Neuronal stem cell (in vitro differentiated cells): ENCODE measurements at places on chromosomes 13 and 19.
A peak's percentile ranks its signal among the peaks of the same experiment; 100 is the strongest.

GRCh38 chr13:46544208-46544607 lies 8.8 kb upstream of the LRCH1 start:
- no peak for DNase-seq
- no peaks in the 10 kb centered on the region for H3K27me3 ChIP-seq
- H3K36me3 ChIP-seq: no peaks in the 10 kb centered on the region
- H3K4me3 ChIP-seq: no peak overlapping the region
- H3K4me1 ChIP-seq: no peaks in the 10 kb centered on the region

- H3K27me3 ChIP-seq: no peaks in the 10 kb centered on the region
- H3K4me1 ChIP-seq: no peaks in the 10 kb centered on the region
- DNase-seq: no peak
- no peak overlapping the region for H3K4me3 ChIP-seq
Observed at GRCh38 chr19:30791088-30791487, 418.9 kb downstream of the ZNF536 start.

GRCh38 chr19:14350866-14351265 lies 30.4 kb upstream of the ADGRE5 start:
- DNase-seq: no peak
- peaks cover 2% of the 10 kb centered on the region for H3K4me1 ChIP-seq
- no peak overlapping the region for H3K4me3 ChIP-seq
- no peaks in the 10 kb centered on the region for H3K27me3 ChIP-seq
- no peak overlapping the region for H3K27ac ChIP-seq

GRCh38 chr13:98315902-98316301 lies 138.8 kb upstream of the RNF113B start:
- no peaks in the 10 kb centered on the region for H3K27me3 ChIP-seq
- peaks cover 2% of the 10 kb centered on the region for H3K36me3 ChIP-seq
- no peak overlapping the region for H3K4me3 ChIP-seq
- no peak overlapping the region for H3K27ac ChIP-seq

GRCh38 chr13:113216254-113217048 lies 7.0 kb downstream of the CUL4A start:
- peak; percentile 40 for DNase-seq
- H3K27ac ChIP-seq: peak overlapping the region; percentile 4
- H3K4me3 ChIP-seq: no peak overlapping the region
- H3K36me3 ChIP-seq: peaks cover 57% of the 10 kb centered on the region

GRCh38 chr13:110455941-110456340 lies 105.6 kb downstream of the RAB20 start:
- peak; percentile 55 for DNase-seq
- no peak overlapping the region for H3K4me3 ChIP-seq
- no peaks in the 10 kb centered on the region for H3K27me3 ChIP-seq
- peaks cover 6% of the 10 kb centered on the region for H3K36me3 ChIP-seq

- no peak overlapping the region for H3K27ac ChIP-seq
- DNase-seq: no peak
- H3K4me3 ChIP-seq: no peak overlapping the region
- H3K27me3 ChIP-seq: no peaks in the 10 kb centered on the region
Observed at GRCh38 chr13:100680131-100680530, 5.5 kb upstream of the TMTC4 start.

DNA sequence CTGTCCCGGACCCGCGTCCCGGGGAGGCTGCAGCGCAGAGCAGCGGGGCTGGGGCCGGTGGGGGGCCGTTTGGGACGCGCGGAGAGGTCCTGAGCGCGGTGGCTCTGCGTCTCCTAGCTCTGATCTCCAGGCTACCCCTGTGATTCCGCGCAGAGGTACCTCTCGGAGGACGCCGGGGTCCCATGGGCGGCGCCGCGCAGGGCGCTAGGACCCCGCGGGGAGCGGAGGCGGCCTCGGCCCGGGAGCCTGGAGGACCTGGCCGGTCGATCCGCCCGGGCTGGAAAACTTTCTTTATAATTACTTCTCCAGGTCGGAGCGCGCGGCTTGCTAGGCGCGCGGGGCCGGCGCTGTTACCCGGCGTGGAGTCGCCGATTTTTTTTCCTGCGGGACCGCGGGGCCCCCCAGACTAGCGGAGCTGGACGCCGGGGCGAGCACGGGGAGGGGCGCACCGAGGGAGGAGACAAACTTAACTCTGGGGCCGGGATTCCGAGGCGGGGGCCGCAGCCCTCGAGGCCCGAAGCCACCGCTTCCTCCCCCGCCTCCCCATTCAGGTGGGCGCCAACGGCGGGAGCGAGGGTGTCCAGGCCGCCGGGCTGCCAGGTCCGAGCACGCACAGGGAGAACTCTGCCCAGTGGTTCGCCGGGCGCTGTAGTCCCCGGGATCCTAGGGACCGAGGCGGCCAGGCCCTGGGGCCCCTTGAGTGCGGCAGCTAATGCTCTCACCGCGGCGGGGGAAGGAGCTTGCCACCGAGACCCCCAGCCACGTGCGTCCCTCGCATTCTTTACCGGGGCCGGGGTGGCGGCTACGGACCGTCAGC lies 848 bp upstream of the CEBPA start:
- peak overlapping the region; percentile 78 for H3K27ac ChIP-seq
- no peaks in the 10 kb centered on the region for H3K36me3 ChIP-seq
- peaks cover 14% of the 10 kb centered on the region for H3K27me3 ChIP-seq

DNA sequence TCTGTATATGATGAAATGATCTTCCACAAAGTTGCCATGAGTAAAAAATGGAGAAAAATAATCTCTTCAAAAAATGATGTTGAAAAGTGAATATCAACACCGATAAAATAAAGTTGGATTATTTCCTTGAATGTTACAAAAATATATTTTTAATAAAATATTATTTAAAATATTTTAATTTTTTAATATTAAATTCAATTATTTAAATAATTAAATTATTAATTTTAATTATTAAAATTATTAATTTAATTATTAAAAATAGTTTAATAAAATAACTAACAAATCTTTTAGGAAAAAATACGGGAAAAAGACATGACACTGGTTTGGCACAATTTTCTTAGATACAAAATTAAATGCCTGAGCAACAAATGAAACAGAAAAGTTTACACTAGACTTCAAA lies 21.3 kb downstream of the ZNF626 start:
- H3K4me1 ChIP-seq: no peaks in the 10 kb centered on the region
- H3K27me3 ChIP-seq: no peaks in the 10 kb centered on the region
- no peak for DNase-seq

- no peak for DNase-seq
- H3K4me1 ChIP-seq: peaks cover 20% of the 10 kb centered on the region
- H3K27me3 ChIP-seq: no peaks in the 10 kb centered on the region
- H3K36me3 ChIP-seq: no peaks in the 10 kb centered on the region
Observed at GRCh38 chr13:24063281-24063877, 97.1 kb upstream of the SPATA13 start.

DNA sequence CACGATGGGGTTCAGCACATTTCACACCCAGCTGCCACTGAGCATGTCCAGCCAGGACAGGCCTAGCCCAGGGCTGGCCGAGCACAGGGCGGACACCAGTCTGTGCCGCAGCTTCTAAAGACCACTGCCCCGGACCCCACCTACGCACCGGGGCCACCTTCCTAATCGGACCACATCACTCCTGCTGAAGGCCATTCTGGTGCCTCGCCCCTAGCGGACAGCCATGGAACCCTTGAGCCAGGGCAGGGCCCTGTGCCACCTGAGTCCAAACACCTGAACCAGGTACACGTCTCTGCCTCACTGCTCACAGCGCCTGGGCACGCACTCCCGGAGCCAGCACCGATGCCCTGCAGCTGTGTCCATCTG lies 8.4 kb upstream of the C13orf46 start:
- no peak overlapping the region for H3K4me3 ChIP-seq
- DNase-seq: no peak
- H3K36me3 ChIP-seq: peaks cover 12% of the 10 kb centered on the region
- no peaks in the 10 kb centered on the region for H3K27me3 ChIP-seq
- H3K4me1 ChIP-seq: peaks cover 2% of the 10 kb centered on the region

- no peak for DNase-seq
- no peak overlapping the region for H3K4me3 ChIP-seq
- peaks cover 2% of the 10 kb centered on the region for H3K4me1 ChIP-seq
Observed at GRCh38 chr13:27266917-27267316, 3.7 kb upstream of the RASL11A start.

GRCh38 chr19:33344573-33344925 lies 29.0 kb upstream of the CEBPG start:
- peaks cover 1% of the 10 kb centered on the region for H3K4me1 ChIP-seq
- no peak overlapping the region for H3K27ac ChIP-seq
- no peak for DNase-seq
- no peak overlapping the region for H3K4me3 ChIP-seq
- no peaks in the 10 kb centered on the region for H3K27me3 ChIP-seq

DNA sequence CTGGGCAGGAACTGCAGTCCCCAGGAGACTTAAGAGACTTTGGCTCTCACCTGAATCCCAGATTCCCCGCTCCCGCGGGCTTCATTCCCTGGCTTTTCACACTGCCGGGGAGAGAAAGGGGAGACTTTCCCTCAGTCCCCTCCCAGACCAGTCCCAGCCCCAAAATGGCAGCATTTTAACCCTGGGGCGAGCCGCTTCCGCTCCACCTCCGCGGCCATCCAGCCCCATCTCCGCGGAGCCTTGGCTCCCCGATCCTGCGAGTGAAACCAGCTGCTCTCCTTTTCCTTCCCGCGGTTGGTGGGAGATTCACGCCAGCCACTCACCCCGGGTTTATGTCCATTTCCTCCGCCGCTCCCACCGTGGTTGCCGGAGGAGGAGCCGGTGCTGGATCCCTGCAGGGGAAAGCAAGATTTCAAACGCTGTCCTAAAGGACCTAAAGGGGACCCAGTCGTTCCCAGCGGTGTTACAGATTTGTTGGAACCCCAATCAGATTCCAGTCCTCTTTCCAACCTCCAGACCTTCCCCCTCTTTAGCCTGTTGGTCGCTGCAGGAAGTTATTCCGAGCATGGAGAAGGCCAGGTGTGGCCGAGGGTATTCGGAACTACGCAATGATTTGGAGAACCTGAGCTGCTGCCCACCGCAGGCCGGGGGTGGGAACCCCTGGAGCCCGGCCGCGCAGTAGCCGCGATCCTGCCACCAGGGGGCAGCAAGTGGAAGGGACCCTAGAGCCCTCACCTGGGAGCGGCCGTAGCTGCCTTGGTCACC lies 3.4 kb downstream of the DMKN start:
- peak overlapping the region; percentile 63 for H3K27ac ChIP-seq
- peak overlapping the region; percentile 81 for H3K4me3 ChIP-seq
- H3K36me3 ChIP-seq: peaks cover 5% of the 10 kb centered on the region
- H3K27me3 ChIP-seq: peaks cover 3% of the 10 kb centered on the region
- H3K4me1 ChIP-seq: peaks cover 3% of the 10 kb centered on the region
- DNase-seq: peak; percentile 82

GRCh38 chr13:108305655-108306054 lies 36.1 kb downstream of the TNFSF13B start:
- H3K4me1 ChIP-seq: no peaks in the 10 kb centered on the region
- no peak overlapping the region for H3K4me3 ChIP-seq

- no peak overlapping the region for H3K4me3 ChIP-seq
- H3K27ac ChIP-seq: peak overlapping the region; percentile 95
- no peaks in the 10 kb centered on the region for H3K36me3 ChIP-seq
- peak; percentile 93 for DNase-seq
Observed at GRCh38 chr19:5193192-5193591, 147.4 kb downstream of the PTPRS start.

DNA sequence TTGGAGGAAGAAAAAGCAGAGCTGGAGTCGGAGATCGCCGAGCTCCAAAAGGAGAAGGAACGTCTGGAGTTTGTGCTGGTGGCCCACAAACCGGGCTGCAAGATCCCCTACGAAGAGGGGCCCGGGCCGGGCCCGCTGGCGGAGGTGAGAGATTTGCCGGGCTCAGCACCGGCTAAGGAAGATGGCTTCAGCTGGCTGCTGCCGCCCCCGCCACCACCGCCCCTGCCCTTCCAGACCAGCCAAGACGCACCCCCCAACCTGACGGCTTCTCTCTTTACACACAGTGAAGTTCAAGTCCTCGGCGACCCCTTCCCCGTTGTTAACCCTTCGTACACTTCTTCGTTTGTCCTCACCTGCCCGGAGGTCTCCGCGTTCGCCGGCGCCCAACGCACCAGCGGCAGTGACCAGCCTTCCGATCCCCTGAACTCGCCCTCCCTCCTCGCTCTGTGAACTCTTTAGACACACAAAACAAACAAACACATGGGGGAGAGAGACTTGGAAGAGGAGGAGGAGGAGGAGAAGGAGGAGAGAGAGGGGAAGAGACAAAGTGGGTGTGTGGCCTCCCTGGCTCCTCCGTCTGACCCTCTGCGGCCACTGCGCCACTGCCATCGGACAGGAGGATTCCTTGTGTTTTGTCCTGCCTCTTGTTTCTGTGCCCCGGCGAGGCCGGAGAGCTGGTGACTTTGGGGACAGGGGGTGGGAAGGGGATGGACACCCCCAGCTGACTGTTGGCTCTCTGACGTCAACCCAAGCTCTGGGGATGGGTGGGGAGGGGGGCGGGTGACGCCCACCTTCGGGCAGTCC lies 5.0 kb downstream of the FOSB start:
- H3K4me3 ChIP-seq: peak overlapping the region; percentile 3
- H3K27ac ChIP-seq: no peak overlapping the region
- no peak for DNase-seq

DNA sequence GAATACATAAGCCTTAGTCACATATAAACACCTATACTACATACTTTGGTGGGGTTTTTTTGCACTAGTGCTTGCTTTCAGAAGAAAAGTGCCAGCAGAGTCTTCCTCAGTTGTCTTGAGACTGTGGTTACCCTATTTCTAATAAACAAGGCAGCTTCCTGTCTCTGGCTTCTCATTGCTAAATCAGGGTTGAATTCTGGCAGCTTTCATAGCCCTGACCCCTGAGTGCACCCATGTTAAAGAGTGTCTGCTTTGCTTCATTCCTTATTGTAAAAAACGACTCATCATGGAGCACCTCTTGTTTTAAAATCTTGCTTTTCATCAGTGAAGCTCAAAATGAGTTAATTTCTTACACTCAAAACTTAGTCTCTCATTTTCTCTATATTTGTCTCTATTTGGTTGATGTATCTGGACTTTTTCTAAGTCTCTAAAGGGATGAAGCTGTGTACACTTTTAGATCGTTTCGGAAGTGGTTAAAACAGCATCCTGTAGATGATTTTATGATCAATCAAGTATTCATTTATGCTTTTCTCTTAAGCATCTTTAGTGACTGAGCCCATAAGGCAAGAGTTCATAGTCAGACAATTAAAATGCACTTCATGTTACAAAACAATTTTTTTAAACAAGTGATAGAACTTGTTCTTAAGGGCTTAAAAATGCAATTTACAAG lies 72.1 kb downstream of the KLF12 start:
- H3K36me3 ChIP-seq: no peaks in the 10 kb centered on the region
- DNase-seq: no peak
- H3K27ac ChIP-seq: no peak overlapping the region
- H3K4me3 ChIP-seq: no peak overlapping the region

DNA sequence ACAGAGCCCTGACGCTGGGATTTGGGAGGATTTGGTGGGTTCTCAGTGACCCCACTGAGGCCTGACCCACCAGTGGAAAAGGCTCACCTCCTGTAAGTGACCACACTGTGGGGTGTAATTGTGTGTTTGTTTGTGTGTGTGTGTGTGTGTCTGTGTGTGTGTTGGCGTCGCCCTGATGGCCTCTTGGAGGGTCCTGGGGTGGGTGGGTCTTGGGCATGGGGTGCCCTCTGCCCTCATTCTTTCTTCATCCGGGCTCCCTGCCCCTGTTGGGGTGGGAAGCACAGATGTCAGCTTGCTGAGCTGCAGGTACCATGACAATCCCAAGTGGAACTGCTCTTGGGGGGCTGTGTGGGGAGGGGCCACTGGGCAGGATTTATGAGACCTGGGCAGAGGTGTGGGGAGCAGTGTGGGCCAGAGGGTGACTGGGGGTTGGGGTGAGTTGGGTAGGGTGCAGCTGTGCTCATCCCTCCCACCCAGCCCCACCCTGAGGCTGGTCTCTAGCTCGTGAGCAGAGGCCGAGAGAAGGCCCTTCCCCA lies 22.8 kb downstream of the WTIP start:
- H3K4me3 ChIP-seq: no peak overlapping the region
- no peak for DNase-seq
- no peaks in the 10 kb centered on the region for H3K4me1 ChIP-seq
- no peak overlapping the region for H3K27ac ChIP-seq
- H3K27me3 ChIP-seq: no peaks in the 10 kb centered on the region
